ENCODE measurements at places on chromosomes 3 and 15.

GRCh38 chr15:94353488-94353820, 122.1 kb downstream of the MCTP2 start:
- no peak for DNase-seq

- peak; percentile 61 for DNase-seq
These were observed 69.5 kb downstream of the C3orf38 start for GRCh38 chr3:88219138-88219792.

GRCh38 chr15:28943146-28943545, 57.4 kb downstream of the APBA2 start:
- no peak for DNase-seq

- no peak for DNase-seq
These were observed 91.5 kb upstream of the RAP2B start for GRCh38 chr3:153070511-153070868.

DNA sequence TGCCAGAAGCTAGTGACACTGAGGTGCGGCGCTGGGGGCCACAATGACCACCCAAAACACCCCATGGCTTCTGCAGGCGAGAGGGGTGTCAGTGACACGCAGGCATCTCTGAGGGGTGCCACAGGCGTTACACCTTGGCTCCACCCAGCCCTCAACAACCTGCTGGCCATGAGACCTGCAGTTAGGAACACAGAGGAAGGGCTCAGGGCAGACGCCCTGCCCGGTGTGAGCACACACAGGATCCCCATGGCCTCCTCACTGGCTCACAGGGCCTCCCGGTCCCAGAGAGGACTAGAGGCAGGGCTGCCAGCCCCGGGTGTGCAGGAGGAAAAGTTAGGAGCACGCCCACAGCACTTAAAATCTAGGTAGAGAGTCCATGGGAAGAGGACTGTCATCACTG, 35.1 kb downstream of the CYFIP1 start:
- no peak for DNase-seq

- DNase-seq: no peak
These were observed 2.4 kb upstream of the ADAMTSL3 start for GRCh38 chr15:83651541-83651940.

- no peak for DNase-seq
These were observed 298.9 kb downstream of the LRTM1 start for GRCh38 chr3:54628888-54629441.

GRCh38 chr15:87034886-87035285, 955.2 kb downstream of the AGBL1 start:
- no peak for DNase-seq

DNA sequence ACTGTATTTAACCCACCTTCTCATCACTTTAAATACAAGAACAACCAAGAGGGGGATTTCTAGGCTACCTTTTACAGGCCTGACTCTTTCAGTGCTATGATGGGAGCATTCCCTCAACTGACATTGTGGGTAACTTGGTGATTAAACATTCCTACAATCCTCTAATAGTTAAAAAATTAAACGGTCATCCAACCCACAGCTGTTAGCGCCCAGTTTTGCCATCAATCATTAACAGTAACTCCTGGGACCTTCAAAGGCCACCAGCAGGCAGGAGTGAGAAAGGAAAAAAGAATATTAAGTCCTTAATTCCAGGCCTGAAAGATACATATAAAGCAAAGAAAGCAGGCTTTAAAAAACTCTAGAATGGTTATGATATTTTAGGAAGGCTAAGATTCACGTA, 512.1 kb downstream of the MAGI1 start:
- no peak for DNase-seq

DNA sequence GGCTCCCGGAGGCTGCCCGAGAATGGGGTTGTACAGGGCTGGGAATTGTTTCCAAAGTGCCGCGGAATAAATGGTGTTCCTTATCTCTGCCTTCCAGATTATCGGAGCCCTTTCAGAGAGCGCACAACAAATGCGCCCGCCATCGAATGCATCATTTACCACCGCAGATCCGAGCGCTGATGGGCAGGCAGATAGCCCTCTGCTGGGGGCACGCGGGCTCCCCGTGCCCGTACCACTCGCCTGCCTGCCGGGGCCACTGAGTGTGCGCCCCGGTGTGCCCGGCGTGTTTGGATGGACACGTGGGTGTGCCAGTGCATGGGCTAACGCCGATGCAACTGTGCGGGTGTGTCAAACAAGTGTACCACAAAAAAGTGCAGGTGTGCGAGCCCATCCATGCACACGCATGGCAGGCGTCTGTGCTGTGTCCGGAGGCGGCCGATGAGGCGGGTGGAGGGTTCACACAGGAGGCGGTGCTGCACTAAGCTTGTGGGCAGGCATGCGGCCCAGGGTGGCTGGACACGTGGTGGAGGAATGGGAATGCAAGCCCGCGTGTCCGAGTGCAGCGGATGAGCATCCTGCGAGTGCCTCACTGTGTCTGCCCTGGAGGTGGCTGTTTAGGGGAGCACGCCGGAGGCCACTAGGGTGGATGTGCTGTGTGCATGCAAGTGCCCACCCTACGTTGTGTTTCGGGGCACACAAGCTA, 3.8 kb upstream of the GATA2 start:
- DNase-seq: peak; percentile 34

GRCh38 chr3:112074006-112074405, 12.2 kb upstream of the C3orf52 start:
- peak; percentile 31 for DNase-seq

- no peak for DNase-seq
These were observed 7.9 kb downstream of the ZNF280D start for GRCh38 chr15:56725386-56725785.

GRCh38 chr15:96043591-96044171, 286.8 kb upstream of the NR2F2 start:
- no peak for DNase-seq

DNA sequence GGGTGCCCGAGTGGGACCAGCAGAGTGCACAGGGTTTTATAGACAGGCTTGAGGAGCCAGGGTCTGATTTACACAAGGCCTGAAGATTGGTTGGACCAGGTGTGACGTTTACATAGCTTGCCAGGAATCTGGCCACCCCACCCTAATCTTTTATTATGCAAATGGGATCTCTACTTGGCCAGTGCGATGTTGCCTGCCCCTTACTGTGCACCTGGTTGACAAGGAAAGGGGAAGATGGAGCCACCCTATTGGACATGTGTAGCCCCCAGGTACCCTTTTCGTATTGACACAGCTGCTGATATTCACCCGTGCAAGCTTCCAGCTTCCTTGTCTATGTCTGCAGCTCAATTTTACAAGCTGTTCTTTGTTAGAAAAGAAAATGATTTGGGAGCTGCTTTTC, 132.0 kb downstream of the ARNT2 start:
- no peak for DNase-seq

- DNase-seq: no peak
These were observed 165.0 kb downstream of the RSL24D1 start for GRCh38 chr15:55031727-55032126.

- peak; percentile 78 for DNase-seq
These were observed at the start of gene INSYN1 for GRCh38 chr15:73753250-73754130. Gene INSYN1, minus strand, starts transcription at chr15:73753351. Its CDS starts 2,221 bp downstream, at chr15:73751130.

GRCh38 chr3:124520970-124521369, 209.3 kb upstream of the UMPS start:
- DNase-seq: no peak

- DNase-seq: no peak
These were observed 589 bp upstream of the GPR27 start for GRCh38 chr3:71752831-71753700.

DNA sequence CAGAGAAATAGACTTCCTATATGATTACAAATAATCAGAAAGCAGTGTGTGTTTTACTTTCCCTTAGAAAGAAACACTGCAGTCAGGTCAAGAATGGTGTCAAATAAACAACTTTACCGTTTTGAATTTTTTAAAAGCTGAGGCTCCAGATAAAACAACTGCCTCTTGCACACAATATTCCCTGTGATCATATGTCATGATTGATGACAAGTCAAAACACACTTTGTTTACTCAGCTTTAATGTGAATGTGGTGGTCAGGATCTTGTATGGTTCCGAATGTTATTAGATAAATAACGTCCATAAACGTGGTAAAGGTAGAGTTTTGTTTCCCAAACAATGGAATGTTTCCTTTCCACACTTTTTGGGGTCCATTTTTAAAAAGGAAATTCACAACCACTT, 428.4 kb upstream of the MDFIC2 start:
- no peak for DNase-seq

DNA sequence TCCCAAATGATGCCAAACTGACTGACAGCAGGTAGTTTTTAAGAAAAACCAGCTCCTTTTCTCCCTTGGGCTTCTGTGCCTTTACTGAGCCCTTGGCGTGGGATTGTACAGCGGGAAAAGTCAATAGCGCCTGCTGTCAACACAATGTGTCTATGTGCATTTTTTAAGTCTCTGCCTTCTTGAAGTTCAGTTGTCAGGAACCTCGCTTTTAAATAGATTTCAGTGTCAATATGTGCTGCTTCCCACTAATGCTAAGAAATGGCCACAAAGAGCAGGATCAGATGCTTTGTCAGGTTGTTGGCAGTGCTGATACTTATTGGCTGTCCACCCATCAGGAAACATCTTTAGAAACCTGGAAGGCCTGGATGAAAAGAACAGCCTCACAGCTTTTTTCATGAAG, 424.4 kb downstream of the C3orf38 start:
- DNase-seq: no peak

GRCh38 chr3:53252096-53252946, 3.5 kb downstream of the TKT start:
- no peak for DNase-seq

- DNase-seq: no peak
These were observed 62.3 kb downstream of the NOX5 start for GRCh38 chr15:69076756-69077155.

DNA sequence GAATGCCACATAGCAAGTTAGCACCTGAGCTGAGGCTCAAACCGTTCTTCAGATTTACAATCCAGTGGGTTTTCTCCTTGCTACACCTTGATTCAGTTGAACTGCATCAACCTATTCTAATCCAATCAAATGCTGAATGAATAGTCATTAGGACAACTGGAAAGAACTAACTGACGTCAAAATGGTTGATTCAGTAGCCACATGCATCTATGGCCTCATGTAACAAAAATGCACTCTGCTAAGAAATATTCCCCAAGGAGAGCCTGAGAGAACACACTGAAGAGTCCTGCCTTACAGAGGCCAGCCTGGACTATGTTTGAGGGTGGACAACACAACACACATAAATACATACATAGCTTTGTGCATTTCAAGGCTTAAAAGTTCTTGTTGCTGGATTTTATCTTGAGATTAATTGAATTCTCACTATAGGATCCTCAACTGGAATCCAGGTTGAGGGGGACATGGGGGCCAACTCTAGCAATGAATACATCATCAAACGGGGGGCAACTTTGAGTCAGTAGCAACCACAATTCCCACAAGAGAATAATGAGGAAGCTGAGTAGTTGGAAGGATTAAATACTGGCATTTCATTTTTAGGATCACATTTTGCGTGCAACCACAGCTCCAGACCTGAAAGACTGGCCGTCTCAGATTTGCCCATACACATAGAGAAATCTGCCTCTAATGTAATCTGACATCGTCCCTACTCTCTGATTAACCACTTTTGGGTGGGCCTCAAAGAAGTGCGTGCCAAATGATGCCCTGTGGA, 280.2 kb upstream of the ICE2 start:
- DNase-seq: peak; percentile 92

GRCh38 chr3:52570076-52570475, 33.7 kb downstream of the UQCC5 start:
- peak; percentile 17 for DNase-seq

GRCh38 chr3:159892801-159893200, 95.8 kb upstream of the IL12A start:
- DNase-seq: no peak

DNA sequence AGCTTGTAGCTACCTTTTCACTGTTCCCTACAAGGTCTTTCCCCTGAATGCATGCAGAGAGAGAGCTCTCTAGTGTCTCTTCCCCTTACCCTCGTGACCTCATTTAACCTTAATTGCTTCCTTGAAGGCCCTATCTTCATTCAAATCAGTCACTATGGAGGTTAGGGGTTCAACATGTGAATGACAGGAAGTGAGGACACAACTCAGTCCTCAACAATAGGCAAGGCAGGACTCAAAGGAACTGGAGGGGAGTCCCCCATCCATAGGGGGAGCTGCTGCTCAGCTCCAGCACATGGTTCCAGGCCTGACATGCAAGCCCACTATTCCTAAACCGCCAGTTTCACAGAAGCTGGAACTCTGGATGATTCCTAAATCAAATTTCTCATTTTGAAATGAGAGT, 33.8 kb upstream of the GYG1 start:
- no peak for DNase-seq

GRCh38 chr15:47917881-47918280, 200.6 kb downstream of the SEMA6D start:
- DNase-seq: no peak

DNA sequence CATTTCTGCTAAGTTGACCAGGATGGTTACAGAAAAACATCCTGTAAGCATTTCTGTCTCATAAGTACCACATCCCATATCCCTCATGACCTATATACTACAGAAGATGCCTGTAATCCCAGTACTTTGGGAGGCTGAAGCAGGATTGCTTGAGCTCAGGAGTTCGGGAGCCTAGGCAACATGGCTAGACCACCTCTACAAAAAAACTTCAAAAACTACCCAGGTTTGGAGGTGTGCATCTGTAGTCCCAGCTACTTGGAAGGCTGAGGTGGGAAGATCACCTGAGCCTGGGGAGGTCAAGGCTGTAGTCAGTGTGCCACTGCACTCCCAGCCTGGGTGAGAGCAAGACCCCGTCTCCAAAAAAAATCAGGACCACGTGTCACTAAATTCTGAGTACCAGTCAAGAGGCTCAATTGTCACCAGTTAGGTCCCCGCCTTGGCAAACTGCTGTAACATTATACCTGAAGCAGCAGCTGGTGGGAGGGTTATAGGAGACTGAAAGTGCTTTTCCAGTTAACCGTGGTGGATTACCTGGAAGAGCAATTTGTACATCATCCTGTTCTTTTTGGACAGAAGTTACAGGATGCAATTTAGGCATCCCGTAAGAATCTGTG, 6.2 kb downstream of the RPL32 start:
- no peak for DNase-seq

DNA sequence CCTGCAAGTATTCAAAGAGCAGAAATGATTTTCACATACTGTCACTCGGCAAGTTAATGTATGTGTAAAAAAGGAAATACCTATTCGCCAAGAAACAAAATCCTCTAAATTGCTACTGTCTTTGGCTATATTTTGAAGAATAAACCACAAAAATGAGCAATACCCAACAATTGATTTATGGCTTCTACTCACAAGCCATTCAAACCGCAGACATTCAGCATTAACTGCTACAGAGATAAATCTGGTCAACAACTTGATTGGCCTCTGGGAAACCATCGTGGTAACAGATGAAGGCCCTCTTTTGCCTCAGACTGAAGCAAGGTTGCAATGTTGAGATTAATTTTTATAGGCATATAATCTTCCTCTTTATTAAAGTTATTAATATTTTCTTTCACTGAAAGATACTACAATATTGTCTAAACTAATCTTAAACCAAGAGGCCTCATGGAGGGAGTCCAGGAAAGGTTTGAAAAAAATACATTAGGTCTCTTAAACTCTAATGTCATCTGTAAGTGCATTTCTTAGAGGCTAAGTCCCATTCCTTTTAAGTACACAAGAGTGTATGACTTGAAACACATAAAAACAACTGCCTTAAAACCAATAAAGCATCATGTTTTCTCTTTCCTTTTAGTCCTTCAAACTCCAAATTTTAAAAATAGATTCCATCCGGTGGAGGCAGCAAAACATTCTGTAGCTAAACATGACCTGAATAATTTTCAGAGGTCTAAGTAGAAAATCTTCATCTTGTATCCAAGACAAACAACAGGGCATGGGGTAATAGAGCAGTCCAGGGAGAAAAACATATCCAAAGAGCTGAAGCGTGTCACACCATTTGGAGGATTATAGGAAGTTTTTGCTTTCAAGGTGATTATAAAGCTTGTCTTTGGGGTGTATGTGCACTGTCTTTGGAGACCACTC, 162.4 kb upstream of the TGFBR2 start:
- DNase-seq: no peak

GRCh38 chr3:177589041-177589650, 391.9 kb upstream of the TBL1XR1 start:
- no peak for DNase-seq
